ENCODE measurements at places on chromosomes 12 and 14.

DNA sequence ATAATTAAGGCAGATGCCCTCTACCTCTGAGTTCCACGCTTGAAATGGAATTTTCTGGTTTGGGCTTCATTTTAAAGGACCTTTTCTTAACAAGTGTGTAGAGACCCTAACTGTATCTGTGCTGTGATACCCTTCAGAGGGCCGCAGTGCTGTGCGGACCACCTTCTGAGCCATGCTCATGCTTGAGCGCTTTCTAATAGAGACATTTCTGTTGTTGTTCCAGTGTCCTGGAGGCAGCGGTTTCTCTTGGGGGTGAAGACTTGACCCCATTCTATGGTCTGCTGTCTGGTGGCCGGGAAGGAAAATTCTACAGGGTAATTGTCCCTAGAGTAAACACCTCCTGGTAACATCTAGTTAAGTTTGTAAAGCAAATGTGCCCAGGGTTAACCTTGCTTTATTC, 46.7 kb upstream of the BCL7A start:
- no peak for DNase-seq

- no peak for DNase-seq
These were observed 211.6 kb upstream of the IGF1 start for GRCh38 chr12:102691773-102692555.

- DNase-seq, result no peak
These were observed 16.0 kb upstream of the LRP6 start for GRCh38 chr12:12282761-12283425.

DNA sequence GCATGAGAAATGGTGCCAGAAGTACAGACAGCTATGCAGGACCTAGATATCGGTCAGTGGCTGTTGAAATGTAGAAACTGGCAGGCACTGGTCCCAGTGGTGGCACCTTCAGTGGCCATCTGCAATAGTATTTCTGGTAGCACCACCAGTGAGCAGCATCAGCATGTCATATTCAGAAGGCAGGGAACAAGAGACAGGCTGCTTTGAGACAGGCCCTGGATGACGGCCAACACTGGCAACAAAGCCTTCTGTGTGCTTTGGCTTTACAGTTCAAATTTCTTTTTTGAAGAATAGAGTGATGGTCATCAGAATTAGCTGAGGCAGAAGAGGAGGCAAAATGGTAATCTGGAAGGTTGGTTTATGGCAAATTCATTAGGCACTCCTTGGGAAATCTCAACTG, 273.4 kb upstream of the SLC16A7 start:
- DNase-seq, result no peak

- no peak for DNase-seq
These were observed 18.5 kb downstream of the PPP2R5E start for GRCh38 chr14:63524537-63525155.

GRCh38 chr14:35292770-35293561, 784 bp downstream of the PSMA6 start:
- no peak for DNase-seq

DNA sequence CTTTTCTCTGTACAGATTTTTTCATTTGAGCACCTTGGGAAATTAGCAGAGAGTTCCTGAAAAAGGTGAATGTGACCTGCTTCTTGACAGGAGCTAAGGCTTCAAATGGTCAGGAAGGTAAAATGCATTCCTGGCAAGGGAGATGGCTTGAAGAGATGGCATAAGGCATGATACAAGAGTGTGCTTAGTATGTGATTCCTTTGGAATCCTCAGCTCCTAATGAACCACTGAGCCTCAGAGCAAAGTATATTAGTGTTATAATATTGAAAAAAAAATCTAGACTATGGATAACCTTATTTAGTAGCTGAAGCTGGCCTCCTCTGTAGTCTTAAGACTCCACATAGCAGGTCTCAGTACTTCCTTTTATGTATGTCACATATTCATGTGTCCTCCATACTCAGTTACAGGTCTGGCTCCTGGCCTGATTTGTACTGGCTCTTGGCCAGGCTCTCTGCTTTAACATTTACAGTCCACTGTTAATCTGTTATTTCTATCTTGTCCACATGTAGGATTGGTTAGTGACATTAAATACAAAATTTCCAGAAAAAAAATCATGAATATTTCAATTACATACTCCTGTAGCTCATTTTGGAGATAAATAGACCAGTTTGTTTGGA, 17.9 kb downstream of the TOGARAM1 start:
- no peak for DNase-seq

DNA sequence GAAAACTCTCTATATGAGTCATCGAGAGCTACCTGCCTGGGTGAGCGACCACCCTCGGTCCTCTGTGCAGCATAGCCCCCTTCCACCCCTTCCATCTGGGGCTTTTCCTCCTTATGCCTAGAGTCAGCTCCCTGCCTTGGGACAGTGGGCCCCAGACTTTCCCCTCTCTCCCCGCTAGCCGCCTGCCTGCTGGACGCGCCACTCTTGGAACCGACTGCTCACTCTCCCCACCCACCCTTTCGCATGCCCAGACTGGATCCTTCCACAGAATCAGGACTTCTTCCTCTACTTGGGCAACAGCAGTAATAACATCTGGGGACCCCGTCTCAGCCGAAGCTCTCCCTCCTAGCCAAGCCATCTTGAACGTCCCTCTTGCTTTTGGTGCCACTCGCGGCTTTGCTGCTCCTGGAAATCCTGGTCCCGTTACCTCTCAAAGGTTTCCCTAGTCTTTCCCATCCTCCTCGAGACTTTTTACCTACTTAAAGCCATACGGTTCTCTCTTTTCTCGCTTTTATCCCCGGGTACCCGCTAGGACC, 671 bp downstream of the ESYT1 start:
- no peak for DNase-seq

DNA sequence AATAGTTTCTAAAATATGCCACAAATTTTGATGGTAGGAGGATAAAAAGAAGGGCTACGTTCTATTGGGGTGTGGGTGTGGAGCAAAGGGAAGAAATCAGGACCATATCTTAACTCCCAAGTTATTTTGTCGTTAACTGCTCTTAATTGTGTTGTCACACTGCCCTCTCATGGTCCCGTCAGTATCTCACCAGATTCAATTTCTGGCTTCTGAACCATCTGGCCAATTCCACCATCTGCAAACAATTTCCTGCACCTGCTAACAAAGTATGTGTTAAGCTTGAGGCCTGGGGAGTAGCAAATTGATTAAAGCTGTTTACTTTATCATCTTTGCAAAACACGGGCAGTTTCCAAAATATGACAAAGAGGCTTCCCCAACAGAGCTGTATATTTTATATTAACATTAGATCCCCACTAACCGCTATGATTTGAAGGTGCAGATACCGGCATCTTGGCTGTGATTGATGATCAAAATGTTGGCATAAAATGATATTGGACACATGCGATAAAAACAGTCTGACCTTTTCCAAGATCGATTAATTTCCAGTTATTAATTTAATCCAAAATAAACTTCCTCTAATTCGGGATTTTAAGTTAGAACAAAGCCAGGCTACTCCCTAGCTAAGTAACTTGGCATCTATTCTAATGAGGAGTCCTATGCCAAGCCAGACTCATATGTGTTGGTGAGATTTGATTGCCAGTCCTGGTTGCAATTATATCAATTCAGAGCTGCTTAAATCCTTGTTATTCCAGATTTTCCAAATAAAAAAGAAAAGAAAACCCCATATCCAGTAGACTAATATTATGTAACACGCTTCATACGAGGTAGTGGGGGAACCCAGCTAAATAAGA, 6.9 kb upstream of the DNM1L start:
- no peak for DNase-seq

- no peak for DNase-seq
These were observed 1823.6 kb upstream of the FLRT2 start for GRCh38 chr14:83706231-83706954.

- DNase-seq, result no peak
These were observed 362.1 kb downstream of the GALC start for GRCh38 chr14:87630846-87631245.

GRCh38 chr12:42284157-42284556, 41.7 kb downstream of the ZCRB1 start:
- DNase-seq, result no peak

- peak; percentile 81 for DNase-seq
These were observed 22.3 kb downstream of the GALNT6 start for GRCh38 chr12:51368640-51369517.

GRCh38 chr12:12915656-12916055, 24.3 kb downstream of the GPRC5A start:
- no peak for DNase-seq

GRCh38 chr12:68450947-68451260, 118.7 kb upstream of the MDM1 start:
- DNase-seq, result no peak

DNA sequence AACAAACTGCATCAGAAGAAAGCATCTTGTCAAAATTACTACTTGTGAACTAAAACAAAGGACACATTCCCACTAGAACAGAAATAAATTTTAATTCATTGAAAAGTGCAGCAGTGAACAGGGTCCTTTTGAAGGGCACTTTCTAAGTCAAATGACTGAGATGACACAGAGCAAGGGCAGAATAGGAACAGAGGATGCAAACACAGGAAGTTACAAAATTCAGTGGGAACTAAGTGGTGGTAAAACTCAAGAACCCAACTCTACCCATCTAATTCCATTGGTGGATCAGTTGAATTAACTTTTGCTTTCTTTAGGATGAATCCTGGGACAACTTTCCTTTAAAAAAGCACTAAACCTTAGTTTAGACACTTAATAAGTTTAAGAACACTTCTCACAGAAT, 45.8 kb downstream of the GNS start:
- DNase-seq, result no peak

DNA sequence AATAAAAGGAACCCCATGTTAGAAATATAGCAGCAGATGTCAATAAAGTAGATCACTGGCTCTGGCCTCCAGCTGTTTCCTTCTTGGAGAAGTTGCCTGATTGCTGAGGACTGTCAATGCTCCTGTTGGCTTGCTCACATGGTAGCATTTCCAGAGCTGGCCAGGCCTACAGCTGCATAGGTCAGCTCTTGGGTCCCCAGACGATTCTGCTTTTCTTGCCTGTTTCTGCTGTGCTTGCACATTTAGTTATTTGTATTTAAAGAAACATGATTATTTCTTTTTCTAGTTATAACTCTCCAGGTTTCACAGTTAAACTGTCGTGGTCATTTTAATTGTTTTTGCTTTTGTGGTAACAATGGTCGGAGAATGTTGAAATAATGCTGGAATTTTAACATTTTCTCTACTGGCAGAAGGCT, 7.2 kb downstream of the NAV3 start:
- DNase-seq, result no peak

DNA sequence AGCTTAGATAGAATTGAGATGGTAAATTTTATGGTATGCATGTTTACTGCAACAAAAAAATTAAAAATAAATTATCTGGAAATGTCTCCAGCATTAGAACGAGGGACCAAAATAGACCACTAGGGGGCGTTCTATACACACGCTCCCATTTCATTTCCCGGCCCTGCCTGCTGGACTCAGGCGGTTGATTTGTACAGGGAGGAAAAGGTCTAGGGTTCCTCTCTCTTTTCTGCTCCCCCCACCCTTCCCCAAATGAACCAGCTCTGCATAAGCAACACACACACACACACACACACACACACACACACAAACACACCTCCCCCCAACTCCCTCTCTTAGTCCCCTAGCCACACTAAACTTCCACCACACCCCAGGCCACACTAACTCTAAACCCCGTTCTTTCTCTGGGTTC, 7.8 kb upstream of the DTX1 start:
- DNase-seq, result peak; percentile 73

DNA sequence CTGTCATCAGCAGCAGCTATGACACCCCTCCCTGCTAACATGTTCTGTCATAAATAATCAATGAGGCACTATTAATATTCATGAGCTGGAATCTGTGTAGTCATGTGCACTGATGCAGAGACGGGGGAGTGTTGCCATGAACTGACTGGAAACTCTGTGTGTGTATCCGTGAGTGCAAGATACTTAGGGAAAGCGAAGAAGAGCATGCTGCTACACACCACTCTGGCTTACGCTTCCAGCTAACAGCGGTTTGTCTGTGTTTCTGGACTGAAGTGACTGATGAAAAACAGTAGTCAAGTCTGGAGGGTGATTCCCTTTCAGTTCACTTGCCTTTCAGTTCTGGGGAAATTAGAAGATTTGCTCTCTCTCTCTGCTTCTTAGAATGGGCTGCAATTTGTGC, 249.4 kb downstream of the PDZRN4 start:
- no peak for DNase-seq

DNA sequence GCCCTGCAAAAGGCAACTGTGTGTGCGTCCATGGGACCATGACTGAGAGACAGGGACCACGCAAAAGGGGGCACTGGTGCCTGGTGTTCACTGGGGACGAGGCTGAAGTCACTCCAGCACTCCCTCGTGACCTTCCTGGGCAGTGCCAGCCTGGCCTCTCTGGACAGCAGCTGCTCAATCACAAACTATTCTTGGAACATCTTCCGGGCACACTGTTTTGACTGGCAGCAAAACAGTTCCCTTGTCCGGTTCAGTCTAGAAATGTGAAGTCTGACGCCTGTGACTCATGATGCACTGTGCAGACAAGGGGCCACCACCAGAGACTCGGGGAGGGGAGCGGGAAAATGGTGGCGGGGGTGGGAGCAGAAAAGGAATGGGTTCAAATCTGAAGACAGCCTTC, 20.8 kb downstream of the SNRNP35 start:
- DNase-seq, result no peak

DNA sequence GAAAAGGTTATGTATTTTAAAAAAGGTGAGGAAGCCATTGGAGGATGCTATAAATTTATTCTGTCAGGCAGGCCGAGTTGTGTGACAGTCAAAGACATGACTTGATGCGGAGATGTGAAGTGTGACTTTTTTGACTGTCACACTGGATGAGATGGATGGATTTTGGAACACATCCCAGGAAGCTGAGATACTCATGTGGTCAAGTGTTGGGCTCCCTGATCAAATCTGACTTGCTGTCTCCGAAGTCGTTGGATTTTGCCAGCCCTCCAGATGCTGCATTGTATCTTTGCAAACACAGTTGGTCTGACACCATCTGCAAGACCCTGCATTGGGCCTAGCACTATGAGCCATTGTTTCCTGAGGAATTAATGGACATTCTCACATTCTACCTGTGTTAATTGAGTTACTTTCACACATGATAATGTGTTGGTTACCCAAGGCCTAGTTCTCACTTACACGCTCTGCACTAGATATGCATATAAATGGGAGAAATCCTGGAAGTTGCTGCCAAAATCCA, 204.0 kb upstream of the PRKD1 start:
- DNase-seq, result no peak

DNA sequence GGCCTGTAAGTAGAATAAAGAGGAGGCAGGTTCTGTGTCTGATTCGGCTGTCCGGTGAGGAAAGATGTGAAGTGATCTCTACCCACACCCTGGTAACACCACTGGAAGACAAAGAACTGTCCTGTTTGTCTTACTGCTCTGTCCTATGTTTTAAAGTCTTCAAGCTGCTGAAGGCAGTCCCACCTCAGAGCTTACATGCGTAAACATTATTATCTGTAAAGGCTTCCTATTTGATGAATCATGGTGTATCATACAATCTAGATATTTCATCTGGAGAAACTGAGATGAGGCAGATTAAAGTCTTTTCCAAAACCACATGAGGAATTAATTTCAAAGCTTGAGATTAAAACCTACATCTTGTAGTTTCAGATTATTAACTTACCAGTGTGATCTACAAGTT, 427.6 kb downstream of the ZFP36L1 start:
- no peak for DNase-seq

Measured in naive thymus-derived CD8-positive, alpha-beta T cell (primary cell).